ENCODE measurements at places on chromosomes 4 and X.

DNA sequence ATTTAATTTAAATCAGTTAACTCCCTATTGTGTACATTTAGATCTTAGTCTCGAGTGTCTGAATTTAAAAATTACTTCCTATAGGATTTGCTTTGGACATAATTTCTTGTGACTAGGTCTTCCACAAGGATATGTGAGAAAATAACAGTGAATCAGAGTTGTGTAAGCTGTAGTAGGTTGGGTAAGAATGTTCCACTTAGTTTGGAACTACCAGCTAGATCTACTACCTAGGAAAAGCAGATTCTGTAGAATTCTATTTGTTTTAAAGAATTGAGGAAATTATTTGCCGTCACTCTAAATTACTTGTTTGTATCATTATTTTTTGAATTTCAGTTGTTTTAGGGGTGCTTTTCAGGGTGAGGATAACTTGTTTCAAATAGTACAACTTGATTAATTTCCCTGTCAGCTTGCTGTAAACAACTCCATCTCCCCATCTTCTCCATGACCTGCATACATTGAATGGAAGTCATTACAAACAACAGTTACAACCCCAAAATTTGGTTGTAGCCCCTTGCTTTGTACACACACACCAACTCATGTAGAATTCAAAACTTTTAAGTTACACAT is 1.3 kb downstream of the MTHFD2L start:
- DNase-seq = no peak

GRCh38 chrX:150868625-150869024 is 29.8 kb downstream of the CD99L2 start:
- DNase-seq = no peak

GRCh38 chr4:56786955-56787354 is 34.5 kb downstream of the SPINK2 start:
- no peak for DNase-seq

DNA sequence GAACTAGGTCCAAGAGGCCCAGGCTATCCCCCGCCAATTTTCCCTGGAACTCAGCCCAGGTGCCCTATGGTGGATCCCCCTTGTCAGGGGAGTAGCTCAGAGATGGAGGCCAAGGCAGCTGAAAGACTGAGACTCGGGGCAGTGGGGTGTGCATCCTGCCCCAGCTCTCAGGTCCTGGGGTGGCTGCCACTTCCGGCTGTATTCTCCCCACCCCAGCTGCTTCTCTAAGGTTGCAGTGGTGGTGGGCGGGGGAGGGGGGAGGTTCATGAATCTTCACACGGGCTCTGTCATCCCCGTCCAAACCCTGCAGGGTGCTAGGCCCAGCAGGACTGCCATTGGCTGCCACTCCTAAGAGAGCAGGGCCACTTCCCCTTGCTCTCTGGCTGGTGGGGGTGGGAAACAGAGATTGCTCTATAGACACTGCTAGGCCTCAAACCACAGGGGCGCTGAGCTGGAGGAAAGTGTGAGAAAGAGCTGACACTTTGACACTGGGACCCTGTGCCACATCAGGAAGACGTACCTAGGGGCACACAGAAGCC is 1.5 kb downstream of the SASH3 start:
- DNase-seq = peak; percentile 87

DNA sequence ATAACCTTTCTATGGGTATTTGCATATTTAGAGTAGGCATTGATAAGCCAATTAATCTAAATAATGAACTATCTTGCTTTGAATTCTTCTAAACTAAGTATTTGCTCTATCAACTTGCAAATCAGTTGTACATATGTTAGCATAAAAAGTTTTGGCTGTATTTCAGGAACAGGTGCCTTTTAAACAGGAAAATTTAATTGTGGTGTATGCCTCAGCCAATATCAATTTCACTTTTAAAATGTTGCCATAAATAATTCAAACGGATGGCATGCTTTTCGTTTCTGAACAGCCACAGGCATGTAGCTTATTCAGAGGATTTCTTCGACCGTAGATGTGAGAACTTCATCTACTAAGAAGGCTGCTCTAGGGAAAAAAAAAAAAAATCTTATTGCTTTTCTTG is 99.9 kb downstream of the DCLK2 start:
- DNase-seq = no peak

DNA sequence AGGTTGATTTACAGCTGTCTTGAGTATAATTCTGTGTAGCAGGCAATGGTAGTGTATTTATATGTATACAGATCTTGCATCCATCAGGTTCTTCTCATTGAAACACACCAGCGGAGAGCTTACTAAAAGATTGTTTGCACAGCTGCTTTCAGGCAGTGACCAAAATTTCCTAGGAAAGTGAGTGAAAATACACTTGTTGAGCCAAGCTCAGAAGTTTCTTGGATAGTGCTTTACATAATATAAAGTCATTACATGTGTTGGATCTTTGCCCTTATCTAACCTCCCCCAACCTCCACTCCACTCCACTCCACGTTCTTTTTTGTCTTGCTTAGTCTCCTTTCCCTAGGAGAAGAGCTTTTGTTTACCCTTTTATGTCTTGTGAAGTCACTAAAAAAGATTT is 34.1 kb downstream of the CNKSR2 start:
- no peak for DNase-seq

GRCh38 chr4:110164856-110165255 is 33.6 kb downstream of the ELOVL6 start:
- DNase-seq = peak; percentile 50

GRCh38 chrX:10833299-10834169 is 213.1 kb upstream of the MID1 start:
- DNase-seq = no peak

- DNase-seq = no peak
Observed at GRCh38 chr4:156962528-156962974, 9.0 kb downstream of the PDGFC start.

DNA sequence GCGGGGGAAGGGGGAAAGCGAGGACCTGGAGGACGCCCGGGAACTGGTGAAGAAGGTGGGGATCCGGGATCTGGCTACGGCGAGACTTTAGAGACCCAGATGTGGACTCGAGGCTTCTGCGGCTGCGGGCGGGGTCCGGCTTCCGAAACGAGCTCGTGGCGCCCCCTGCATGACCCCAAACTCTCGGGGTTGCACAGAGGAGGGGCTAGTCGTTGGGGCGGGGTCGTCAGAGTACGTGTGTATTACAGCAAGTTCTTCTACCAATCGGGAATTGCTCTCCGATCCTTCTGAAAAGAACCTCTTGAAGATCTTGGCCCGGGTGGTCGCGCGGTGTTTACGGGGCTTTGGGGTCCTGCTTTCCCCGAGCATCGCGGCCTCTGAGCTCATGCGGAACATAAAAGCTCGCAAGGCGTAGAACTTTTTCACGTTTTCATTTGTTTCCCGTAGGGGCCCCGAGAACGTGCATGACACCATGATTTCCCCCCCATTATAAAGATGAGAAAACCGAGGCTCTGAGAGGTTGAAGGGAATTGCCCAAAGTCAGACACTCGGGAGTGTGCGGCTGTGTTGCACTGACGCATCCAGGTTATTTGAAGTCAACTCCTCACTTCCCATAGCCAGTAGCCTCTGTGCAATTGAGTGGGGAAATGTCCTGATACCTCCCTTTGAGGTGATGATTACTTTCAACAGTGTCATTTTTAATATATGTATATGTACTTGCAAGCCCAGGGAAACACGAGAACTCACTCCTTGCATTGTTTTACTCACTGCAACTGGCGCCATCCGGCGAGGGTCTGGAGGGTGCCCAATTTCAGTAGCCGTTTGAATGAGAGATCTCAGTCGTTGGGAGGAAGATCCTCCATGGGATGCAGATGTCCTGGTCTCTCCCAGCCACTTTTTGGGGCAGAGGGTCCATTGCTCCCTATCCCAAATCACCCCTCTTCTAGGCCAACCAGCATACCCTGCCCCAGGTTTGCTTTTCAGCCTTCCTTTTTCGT is at the start of gene BEND4:
BEND4 (minus strand) TSS at position 149 of the 998 bp plus-strand sequence. CDS start 512 bp downstream, outside the sequence.
- peak; percentile 31 for DNase-seq

- DNase-seq = no peak
Observed at GRCh38 chr4:185921583-185922555, 109.9 kb upstream of the SORBS2 start.

DNA sequence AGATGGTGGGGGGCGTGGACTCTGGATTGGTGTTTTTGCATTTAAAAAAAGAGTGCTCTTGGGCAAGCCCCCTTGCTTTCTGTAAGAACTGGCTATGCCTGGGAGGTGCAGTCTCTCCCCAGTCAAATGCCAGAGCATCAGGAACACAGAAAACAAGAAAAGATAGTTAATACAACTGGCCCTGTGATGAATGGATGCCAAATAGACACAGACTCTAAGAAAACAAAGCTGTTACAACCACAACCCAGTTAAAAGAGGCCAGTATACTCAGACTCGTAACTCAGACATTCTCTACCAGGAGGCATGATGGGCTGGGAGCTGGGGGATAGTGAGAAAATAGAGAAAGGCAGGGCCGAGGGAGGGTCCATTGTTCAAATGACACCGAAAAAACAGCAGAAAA is 32.5 kb upstream of the C1QTNF7 start:
- DNase-seq = no peak

DNA sequence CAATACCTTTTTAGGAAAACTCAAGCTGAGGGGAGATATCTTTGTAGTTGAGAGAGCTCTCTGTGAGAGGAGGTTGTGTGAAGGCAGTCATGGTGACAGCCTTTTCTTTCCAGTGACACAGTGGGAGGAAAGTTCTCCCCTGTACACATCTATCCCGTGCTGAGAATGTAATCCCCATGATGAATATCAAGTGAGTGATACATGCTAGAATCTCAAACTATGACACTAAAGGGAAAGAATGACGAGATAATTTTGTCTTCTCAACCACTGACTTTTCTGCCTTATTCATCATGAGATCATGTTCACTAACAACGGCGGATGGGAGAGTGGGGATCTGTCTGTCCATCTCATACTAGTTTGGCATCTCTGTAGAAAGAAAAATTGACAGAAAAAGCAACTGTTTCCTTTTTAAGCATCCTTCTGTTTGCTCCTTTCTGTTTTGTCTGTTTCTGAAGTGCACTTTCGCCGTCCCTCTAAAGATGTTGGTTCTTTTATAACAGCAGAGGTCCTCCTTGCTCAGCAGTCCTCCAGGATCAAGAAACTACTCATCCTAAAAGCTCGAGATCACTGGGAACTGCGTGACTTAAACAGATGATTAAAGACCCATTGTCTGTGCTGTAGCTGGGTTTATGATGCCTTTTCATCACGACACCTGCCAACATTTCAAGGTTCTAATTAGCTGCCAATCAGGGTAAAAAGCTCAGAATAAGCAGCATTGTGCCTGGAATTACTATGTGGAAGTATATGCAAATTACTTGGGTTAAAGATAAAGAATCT is 137.6 kb downstream of the DCK start:
- no peak for DNase-seq

- no peak for DNase-seq
Observed at GRCh38 chr4:155544547-155544946, 122.1 kb upstream of the GUCY1A1 start.

GRCh38 chr4:108342325-108342970 is 173.7 kb upstream of the LEF1 start:
- DNase-seq = peak; percentile 57

GRCh38 chrX:108664701-108665100 is 71.7 kb downstream of the IRS4 start:
- no peak for DNase-seq

DNA sequence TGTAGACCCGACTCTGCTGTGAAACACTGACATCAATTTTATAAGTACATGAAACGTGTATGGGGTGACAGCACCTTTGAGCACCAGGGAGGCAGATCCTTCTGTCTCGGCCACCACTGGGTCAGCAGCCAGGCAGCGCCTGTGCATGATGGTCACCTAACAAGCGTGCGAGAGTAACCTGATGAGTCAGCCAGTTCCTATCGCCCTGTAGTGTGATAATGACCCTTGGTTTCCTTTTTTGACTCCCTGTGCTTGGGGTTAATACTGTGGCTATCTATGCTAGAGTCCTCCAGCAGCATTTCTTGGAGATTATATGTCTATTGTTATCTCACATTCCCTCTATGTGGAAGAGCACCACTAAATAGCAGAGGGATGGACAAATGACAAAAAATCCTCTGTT is 101.6 kb downstream of the NPNT start:
- DNase-seq = no peak

- DNase-seq = no peak
Observed at GRCh38 chrX:11111947-11112346, 815 bp downstream of the HCCS start.

GRCh38 chr4:140136509-140136908 is 17.5 kb downstream of the MAML3 start:
- no peak for DNase-seq

- DNase-seq = no peak
Observed at GRCh38 chrX:114924423-114924822, 93.0 kb downstream of the IL13RA2 start.

- DNase-seq = no peak
Observed at GRCh38 chr4:106986486-106986885, 49.6 kb downstream of the DKK2 start.

- DNase-seq = no peak
Observed at GRCh38 chrX:21047034-21047455, 327.2 kb upstream of the CNKSR2 start.

GRCh38 chrX:38438321-38438720 is 85.9 kb downstream of the OTC start:
- DNase-seq = no peak

- no peak for DNase-seq
Observed at GRCh38 chr4:40245550-40245949, 48.7 kb downstream of the RHOH start.

DNA sequence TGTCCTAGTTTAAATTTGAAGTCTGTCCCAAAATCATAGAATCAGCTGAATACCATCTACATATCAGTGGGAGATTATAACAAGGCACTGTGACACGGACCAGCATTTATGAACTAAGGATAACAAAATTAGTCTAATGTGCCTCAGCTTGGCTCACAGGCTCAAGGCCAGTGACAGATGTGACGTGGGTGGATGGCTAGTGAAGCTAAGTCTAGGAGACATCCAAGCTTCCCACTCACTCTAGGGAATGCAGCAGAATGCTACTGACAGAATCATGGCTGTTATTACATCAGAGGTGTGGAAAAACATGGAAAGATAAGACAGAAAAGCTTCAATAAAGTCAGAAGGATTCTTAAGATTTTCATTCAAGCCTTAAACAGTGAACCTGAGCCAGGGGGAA is 329.9 kb downstream of the NAF1 start:
- no peak for DNase-seq

- no peak for DNase-seq
Observed at GRCh38 chr4:166594326-166594946, 639.9 kb downstream of the SPOCK3 start.

- DNase-seq = no peak
Observed at GRCh38 chr4:102563000-102563399, 61.8 kb downstream of the NFKB1 start.

- no peak for DNase-seq
Observed at GRCh38 chr4:46934726-46935125, 25.7 kb upstream of the COX7B2 start.

All from CD4-positive, alpha-beta T cell treated with Interleukin-17A for 4 hours (primary cell).